ENCODE measurements at places on chromosomes 12 and 14.

- no peak for DNase-seq
Measured at GRCh38 chr14:80606347-80606772, 335.2 kb downstream of the CEP128 start.

DNA sequence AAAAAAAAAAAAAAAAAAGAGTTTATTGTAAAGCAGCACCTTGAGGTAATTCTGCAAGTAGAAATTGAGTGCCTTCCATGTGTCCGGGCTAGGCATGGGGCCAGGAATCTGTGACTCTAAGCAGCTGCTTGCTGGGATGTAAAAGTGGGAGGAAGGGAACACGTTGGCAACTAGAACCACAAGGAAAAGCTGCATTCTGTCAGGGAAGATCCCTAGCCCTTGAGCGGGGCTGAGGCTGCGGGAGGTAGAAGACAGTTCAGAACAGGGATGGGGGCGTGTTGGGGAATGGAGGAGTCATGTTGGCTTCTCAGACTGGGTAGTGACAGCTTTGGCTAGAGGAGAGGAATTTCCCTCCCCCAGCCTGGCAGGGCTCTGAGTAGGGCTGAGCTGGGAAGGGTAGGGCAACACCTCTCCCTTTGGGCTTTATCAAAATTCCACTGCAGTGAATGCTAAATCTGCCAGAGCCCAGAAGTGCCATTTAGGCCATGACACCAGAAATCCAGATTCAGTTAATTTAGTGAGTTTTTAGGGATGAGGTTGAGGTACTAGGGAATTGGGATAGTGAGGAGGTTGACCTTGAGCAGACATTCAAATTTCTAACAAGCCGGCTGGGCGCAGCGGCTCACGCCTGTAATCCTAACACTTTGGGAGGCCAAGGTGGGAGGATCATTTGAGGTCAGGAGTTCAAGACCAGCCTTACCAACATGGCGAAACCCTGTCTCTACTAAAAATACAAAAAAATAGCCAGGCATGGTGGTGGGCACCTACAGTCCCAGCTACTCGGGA is 3.4 kb upstream of the TRAFD1 start:
- no peak for DNase-seq

DNA sequence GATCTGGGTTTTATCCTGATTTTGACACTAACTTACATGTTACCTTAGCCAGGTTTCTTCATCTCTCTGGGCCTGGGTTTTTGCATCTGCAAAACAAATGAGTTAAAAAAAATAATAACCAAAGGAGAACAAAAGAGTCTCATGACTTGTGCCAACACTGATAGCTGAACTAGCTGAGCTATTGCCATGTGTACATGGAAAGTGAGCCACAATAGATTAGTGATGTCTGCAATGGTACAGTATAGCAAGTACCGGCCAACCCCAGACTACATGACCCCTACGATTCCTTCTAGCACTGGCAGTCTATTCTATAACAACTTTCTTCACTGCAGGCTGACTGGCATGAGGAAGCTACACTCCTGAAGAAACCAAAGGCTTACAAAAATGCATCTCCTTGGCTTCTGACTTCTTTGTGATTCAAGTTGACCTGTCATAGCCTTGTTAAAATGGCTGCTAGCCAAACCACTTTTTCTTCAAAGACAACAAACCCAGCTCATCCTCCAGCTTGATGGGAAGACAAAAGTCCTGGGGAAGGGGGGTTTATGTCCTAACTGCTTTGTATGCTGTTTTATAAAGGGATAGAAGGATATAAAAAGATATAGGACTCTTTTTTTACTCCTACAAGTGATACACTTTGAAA is 123.7 kb downstream of the DAD1 start:
- DNase-seq: no peak

DNA sequence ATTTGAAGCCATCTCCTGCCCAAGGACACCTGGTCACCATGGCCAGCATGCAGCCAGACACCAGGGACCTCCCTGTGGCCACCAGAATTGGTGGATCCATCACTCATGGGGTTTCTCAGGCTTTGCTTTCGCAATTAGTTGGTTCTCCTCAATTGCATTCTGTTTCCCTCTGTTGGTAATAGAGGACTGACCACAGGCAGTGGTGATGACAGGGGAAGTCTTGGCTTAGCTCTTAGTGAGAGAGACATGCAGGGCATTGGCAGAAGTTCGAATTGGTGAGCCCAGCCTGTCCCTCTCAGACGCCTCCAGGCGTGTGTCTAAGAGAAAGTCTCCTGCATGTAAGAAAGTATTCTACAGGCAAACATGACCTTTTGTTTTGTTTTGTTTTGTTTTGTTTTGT is 21.3 kb downstream of the HCAR2 start:
- DNase-seq: no peak

DNA sequence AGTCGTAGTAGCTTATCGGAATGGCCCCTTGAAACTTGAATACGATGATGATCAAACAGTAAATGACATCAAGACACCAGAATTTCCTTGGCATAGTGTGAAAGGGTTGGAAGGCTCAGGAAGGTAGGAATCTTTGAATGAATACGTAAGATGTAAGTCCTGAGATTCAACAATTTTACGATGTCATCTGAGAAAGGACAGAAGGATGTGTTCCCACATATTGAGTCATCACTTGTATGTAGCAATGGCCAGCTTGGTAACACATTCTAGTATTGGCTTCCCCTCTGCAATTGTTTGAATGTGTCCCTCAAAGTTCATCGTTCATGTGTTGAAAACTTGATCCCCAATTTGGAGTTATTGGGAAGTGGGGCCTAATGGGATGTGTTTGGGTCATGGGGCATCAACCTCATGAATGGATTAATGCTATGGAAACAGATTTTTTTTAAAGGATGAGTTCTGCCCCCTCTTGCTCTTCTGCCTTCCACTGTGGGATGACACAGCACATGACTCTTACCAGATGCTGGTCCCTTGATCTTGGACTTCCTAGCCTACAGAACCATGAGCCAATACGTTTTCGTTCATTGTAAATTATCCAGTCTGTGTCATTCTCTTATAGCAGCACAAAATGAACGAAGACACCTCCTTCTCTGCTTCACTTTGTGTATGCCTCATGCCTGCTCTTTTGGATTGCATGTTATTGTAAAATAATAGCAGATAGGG is 284.6 kb downstream of the BCAT1 start:
- DNase-seq: no peak

GRCh38 chr12:77226368-77226767 is 161.0 kb upstream of the E2F7 start:
- DNase-seq: no peak

DNA sequence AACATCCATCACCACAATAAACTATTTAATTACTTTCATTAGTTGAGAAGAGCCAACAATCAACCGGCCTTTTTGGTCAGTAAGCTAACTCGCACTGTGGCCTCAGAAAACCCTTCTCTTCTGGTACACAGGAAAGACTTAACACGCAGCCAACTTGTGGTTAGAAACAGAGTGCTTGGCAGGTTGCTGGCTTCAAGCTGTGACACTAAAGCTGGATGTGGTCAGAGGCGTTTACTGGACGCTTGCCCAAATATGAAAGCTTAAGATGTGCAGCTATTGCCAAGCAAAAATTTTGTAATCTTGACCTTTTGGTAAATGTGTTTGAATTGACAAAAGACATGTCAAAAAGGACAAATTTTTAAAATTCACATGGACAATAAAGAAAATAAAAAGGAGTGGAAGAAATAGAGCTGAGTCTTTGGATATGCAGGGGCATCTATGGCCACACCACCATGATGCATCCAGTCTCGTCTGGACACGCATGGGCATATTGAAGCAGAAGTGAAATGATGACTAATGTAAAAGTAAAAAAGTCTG is 2.6 kb upstream of the KLRK1 start:
- no peak for DNase-seq

DNA sequence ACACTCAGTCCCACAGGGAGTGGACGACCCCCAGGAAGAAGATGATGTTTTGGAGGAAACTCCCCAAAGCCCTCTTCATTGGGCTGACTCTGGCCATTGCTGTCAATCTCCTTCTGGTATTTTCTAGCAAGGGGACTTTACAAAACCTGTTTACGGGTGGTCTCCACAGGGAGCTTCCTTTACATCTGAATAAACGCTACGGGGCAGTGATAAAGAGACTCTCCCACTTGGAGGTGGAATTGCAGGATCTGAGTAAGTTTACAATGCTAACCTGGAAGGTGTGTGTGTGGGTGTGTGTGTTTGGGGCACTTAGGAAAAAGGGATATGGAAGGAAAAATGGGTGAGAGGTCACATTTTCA is 416 bp downstream of the GALNT8 start:
- no peak for DNase-seq

GRCh38 chr14:58882577-58883018 is 244.8 kb downstream of the DACT1 start:
- no peak for DNase-seq

Data from WERI-Rb-1 (cell line).